ENCODE measurements at places on chromosomes 12 and 14.

DNA sequence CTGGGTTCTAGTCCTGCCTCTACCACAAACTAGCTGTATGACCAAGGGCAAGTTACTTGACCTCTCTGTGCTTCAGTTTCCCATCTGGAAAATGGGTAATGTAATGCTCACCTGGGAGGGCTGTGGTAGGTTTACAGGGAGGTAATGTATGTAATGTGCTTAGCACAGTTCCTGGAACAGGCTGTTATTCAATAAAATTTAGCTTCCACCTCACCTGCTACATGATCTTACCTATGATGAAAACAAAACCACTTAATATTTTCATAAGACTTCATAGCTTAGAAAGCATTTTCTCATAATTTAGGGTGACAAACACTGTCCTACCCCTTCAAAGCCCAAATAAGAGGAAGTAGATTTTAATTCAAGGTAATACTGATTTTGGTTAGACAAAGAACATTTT, 530.6 kb downstream of the FUT8 start:
- no peak for DNase-seq

- no peak for DNase-seq
Observed at GRCh38 chr12:11763760-11764520, 114.5 kb downstream of the ETV6 start.

DNA sequence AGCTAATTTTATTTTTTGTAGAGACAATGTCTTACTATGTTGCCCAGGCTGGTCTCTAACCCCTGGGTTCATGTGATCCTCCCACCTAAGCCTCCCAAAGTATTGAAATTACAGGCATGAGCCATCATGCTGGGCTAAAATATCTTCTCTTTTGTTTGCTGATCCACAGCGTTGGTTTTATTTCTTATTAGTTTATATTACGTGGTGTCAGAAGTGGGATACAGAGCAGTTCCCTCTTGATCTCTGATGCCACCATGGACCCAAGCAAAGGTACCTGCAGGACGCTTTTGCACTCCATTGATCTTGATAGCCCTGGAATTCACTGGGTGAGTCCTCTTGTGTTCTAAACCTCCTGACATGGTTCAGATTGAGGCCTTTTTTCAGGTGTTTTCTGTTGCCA, 43.8 kb upstream of the RESF1 start:
- no peak for DNase-seq

- DNase-seq = no peak
Observed at GRCh38 chr14:92373336-92373735, 50.4 kb downstream of the SLC24A4 start.

DNA sequence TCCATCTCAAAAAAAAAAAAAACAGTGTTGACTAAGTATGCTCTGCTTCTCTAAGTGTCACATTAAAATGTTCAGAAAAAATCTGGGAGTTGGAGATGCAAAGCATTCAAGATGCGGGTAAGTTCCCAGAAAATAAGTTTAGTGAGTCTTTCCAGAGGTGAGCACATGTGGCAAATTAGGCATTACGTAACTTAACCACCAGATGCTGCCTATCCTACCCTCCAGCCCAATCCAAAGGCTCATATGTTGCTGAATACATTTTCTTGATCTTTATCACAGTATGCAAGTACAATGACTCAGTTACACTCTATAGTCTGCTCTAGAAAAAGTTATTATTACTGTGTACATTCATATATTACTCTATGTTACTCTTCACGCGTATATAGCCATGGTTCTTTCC, 3.6 kb downstream of the SLC2A14 start:
- DNase-seq = no peak

DNA sequence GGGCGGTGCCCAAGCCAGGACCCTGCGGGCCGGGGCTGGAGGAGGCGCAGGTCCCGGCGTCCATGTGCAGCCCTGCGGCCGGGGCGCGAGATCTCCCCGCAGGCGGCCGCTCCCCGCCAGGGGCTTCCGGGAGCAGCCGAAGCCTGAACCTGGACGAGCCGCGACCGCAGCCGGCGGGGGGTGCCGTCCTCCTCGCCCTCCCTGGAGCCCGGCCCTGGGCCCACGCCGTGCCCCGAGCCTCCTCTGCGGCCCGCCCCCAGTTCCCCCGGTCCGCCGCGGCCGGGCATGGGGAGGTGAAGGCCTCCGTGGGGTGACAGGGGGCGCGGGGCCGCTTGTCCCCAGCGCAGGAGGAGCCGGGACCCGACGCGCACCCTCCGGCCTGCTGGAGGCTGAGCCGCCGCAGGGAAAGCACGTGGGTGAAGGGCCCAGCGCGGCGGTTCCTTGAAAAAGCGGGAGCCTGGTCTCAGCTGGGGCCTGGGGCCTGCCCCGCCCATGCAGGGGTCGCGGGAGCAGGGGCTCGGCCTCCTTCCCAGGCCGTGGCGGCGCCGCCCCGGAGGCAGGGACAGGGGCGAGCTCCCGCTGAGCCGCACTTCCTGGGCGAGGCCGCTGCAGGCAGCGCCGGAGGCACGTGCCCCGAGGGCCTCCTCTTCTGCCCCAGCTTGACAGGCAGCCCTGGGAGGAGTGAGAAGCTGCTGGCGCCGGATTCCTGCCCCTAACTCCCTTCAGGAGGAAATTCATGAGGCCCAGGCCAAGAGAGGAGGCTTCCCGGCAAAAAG, 55.6 kb upstream of the PPP2R5C start:
- DNase-seq = peak; percentile 65

DNA sequence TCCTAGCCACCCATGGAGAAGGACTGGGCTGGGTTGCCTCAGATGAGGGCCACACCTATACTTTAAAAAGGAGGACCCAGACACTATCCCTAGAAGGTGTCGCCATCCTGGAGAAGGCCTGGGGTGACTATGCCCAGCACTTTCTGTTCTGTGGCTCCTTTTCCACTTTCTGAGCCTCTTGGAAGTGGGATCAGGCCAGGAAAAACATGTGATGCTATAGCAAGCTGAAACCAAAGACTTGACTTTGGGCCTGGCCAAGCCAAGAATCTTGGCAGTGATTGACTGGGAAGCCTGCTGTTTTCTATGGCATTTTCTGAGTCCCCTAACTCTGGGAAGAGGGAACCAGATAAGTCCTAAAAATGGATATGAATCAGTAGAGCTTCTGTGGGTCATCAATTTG, 332.3 kb downstream of the ZFP36L1 start:
- DNase-seq = no peak
